ENCODE measurements at places on chromosomes 12 and 14. TPM values are rescaled to one million over a fixed set of nuclear protein-coding genes. Genes with fewer than 3 reads are reported as not detected.

DNA sequence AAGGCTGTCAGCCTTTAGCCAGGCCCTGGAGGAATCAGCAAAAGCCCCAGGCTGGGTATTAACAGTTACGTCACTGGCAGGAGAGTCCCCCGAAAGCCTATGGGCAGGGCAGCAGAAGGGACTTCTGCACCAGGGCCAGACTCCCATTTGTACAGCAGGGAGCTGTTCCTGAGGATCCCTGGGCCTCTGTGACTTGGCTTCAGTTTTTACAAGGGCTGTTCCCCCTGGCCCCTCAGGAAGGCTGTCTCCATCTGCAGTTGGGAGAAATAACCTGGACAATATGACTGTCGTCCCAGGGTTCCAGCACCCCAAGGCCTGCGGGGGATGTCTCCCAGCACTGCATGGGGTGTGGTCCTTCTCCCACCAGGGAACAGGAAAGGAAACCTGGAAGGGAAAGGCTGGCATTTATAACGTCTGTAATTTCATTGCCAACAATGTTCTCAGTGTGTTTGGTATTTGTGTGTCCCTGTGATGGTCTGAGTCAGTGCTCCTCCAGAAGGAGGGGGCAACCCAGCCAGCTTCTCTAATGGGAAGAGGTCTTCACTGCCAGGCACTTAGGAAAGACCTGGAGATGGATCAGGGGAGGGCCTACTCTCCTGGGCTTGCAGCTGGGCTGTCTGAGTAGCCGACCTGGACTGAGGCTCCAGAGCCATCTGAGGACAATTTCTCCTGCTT, 42.4 kb downstream of the ERH start:
- DNase-seq = peak; percentile 92

PLA2G1B gene
- total RNA-seq = not detected

GZMB gene
- total RNA-seq = not detected

B4GALNT1 gene
- 7.8 TPM for total RNA-seq

- DNase-seq = no peak
Observed at GRCh38 chr14:100176811-100177327, 17.4 kb upstream of the DEGS2 start.

DNA sequence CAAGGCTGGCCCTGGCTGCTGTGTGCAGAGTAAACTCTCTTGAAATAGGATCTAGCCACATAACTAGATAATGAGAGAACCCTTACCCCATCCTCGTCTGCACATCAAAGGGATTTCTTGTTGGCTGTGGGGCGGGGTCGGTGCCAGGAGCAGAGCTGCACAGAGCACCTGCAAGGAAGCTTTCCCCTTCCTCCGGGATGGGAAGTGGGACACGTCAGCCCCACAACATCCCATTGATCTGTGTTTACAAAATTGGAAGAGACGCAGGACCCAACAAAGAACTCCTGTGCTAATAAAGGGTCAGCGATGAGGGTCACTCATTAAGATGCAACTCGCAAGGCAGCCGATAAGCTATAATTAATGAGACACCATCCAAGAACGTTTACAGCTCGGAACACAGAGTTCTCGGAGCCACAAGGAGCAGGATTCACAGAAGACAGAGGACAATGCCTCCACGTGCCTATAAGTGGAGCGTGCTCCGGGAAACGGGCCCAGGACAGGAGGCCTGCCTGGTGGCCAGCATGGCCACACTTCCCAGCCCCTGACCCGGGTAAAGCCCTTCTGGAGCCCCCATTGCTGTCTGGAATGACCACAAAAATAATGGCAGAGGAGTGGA, 171.5 kb downstream of the SLC15A4 start:
- DNase-seq = no peak

PZP gene
- total RNA-seq = not detected

TPI1 gene
- 1,720 TPM for total RNA-seq
